ENCODE measurements at places on chromosomes 1 and 21.

- no peak for DNase-seq
Observed at GRCh38 chr1:16938351-16939321, 16.9 kb downstream of the CROCC start.

DNA sequence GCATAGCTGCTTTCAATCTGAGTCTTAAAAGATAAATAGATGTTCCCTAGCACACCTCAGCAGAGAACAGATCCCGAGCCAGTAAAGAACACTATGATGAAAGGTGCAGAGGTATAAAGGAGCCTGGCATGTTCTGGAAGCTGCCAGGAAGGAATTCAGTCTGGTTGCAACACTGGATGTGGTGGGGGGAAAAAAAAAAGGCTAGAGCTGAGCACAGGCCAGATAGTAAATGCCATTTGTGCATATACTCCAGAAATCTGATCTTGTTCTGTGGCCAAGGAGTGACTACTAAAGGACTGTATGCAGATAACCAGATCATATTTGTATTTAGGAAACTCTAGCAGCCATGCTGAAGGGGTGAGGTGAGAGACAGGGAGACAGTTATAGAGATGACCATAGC, 240.3 kb downstream of the VAV3 start:
- DNase-seq, result no peak

GRCh38 chr1:93614541-93614940, 67.1 kb downstream of the BCAR3 start:
- DNase-seq, result no peak

DNA sequence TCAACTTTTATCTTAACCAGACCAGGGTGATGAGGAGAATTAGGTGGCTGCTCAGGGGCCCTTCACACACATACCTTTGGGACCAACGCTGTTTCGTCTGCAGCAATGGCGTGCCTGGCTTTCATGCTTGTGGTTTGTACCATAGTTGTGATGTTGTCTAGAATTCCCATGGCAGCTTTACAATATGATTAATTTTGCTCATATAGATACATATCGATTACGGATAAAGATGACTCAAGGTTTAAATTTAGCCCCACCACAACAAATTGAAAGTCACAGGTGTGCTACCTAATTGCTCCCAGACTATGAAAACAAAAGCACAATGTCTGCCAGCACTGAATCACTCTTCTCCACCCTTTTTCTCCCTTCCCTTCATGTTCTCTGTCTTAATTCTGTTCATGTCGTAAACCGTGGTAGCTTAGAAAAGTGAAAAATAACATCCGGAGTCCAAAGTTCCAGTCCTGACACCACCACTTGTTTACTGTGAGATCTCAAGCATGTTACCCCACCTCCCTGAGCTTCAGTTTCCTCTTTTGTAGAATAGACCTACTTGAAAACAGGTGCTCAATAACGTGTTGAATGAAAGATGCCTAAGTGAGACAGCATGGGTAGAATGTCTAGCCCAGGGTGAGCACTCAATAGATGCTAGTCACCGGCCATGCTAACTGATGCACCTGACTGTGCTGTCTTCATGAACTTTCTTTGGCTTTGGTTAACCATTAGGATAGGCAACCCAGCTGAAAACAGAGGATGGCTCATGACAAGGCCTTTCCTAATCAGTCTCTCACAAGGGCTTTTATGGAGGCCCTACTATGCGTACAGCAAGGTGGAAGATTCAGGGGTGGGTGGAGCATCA, 22.1 kb upstream of the JUN start:
- DNase-seq, result no peak

GRCh38 chr1:222552882-222553281, 5.0 kb upstream of the HHIPL2 start:
- DNase-seq, result no peak

DNA sequence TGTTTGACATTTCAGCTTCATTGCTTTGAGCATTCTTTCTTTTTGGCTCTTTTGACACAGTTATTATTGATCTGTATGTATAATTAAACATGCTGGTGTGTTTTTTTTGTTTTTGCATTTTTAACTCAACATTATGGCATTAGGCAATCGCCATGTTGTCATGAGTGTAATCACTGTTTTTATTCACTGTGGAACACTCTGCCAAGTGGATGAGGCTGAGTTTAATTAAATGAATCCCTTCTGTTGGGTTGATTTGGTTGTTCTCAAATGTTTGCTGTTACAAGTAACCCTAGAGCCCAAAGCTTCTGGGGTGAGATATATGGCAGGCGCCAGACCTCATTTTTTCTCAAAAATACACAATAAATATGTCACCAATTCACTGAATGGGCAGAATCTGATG, 428.1 kb downstream of the MATN1 start:
- DNase-seq, result no peak

DNA sequence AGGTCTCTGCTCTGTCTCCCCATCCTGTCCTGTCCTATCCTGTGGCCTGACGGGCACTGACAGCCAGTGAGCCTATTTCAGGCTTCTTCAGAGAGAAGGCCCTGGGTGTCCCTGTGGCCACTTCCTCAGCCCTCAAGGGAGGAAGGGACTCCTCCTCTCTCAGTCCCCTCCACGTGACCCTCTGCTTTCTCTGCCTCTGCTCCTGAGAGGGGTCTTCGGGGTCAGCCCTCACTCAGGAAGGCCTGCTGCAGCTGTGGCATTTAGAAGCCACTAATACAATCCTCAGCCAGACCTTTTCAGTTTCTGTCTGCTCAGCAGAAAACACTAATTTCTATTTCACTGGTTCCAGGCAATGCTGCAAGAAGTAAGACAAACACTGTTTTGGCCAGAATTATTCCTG, 43.6 kb upstream of the ETV3 start:
- DNase-seq, result no peak

- peak; percentile 78 for DNase-seq
Observed at GRCh38 chr1:206803221-206803730, 31.0 kb upstream of the IL10 start.

DNA sequence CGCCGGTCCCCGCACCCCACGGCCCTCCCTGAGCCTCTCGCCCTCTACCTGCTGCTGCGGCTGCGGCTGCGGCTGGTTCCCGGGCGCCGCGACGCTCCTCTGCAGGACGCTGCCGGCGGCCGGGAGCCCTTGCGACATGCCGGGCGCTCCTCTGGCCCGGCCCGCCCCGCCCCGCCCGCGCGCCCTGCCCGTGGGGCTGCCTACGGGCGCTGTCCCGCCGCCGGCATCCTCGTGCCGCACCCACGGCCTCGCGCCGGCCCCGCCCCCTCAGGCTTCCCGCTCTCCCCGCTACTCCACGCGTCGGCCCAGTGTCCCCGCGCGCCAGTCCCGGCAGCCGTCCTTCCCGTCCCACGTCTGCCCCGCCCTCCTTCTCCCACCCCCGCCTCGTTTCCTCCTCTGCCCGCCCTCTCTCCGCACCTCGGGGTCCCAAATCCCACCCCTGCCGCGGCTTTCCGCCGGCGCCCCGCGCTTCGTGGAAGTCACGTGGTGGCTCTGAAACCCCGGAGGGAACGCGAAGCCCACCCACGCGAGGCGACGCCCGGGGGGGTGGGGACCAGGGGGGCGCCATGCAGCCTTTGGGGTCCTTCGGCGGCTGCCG, at the start of gene BATF3:
Gene BATF3 (minus strand): TSS at position 216 of the 598 bp plus-strand sequence. CDS start 78 bp downstream, at position 138.
- peak; percentile 87 for DNase-seq

DNA sequence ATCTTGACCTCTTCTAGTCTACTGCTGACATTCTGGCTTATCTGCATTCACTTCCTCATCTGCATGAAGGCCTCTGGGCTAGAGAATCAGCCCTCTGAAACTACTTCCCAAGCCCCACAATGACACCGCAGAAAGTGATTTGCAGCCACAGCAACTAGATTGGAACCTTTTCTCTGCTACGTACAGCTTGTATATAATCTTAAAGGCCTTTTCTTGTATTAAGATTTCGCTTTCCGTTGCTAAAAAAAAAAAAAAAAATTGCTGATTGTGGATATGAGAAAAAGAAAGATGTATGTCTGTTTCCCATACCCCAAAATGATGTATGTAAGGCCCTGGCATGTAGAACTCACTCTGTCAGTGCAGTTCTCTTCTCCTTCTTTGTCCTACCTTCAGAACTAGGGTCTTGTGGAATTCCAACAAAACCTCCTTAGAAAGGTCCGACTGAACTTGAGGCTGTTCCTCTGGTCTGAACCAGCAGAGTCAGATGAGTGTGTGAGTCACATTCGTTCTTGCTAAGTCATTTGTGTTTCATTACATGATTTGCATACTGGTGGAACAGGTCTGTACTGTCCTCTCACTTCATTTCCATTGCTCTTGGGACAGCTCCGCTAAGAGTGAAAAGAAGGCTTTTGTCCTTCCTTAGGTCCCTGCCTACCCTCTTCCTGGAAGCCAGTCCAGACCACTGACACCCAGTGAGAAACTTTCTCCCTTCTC, 62.7 kb downstream of the PLPP3 start:
- DNase-seq, result no peak

DNA sequence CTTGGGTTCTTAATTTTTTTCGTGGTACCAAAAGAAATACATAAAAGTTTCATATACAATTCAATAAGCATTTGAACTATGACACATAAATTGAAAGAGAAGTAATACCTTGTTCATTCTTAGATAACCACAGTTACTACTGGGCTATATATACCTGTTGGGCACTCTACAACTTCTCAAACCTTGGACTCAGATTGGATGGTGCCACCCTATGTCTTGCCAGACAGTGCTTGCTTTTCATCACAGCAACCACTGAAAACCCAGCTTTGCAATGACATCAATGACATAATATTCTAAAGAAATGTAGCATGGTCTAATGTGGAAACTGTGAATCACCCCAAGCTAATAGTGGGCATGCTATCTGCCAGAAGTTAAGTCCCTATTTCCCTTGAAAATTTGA, 62.8 kb upstream of the DPH5 start:
- DNase-seq, result no peak

GRCh38 chr1:94812985-94813384, 7.2 kb upstream of the SLC44A3 start:
- no peak for DNase-seq

- peak; percentile 92 for DNase-seq
Observed at GRCh38 chr1:89762779-89763648, 57.8 kb upstream of the LRRC8D start.

DNA sequence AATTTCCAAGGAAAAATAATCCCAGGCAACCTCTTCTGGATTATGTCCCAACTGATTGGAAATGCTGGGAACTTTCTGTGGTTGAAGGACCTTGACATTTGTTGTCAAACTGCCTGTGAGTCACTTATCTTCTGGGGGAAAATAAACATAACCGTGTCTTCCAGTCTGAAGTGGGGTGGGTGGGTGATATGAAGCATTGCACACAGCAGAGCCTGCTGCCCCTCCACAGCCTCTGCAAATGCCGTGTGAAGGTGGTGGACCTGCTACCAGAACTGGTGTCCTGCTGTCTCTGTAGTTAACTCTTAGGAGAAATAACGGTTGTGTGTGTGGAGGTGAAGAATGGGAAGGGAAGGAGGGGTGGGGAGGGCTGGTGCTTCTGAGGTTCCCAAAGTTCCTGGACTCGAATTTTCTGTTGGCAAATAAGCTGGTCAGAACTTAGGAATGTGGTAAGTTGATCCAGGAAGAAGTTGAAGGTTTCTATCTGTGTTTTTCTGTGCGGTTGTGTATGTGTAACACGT, 23.2 kb downstream of the GALNT2 start:
- no peak for DNase-seq

DNA sequence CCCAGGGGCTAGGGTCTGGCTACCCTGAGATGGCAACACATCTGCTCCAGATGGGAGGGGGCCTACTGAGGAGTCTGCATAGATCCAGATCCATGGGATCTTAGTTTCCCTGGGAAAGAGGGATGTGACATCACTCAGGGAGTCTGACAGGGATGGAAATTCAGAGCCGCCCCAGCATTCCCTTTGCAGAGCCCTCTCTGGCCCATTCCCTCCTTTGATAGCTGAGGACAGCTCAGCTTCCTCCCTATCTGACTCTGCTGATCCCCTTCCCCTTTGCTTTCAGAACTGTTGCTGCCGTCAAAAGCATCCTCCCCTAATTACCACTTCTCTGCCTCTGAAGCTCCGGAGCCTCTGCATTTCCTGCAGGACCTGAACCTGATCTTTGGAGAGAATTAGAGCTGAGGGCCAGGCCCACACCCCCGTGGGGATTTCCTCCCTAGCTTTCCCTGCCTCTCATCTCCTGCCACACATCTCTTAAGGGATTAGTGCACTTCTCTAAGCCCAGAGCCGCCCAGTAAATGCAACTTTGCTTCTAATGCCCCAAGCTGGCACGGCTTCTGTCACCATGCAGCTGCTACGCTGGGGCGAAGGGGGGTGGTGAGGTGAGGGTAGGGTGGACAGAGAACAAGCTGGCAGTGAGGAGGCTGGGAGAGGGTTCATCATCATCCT, 9.5 kb upstream of the ASCL5 start:
- no peak for DNase-seq

- DNase-seq, result no peak
Observed at GRCh38 chr1:198530953-198531352, 9.5 kb downstream of the ATP6V1G3 start.

DNA sequence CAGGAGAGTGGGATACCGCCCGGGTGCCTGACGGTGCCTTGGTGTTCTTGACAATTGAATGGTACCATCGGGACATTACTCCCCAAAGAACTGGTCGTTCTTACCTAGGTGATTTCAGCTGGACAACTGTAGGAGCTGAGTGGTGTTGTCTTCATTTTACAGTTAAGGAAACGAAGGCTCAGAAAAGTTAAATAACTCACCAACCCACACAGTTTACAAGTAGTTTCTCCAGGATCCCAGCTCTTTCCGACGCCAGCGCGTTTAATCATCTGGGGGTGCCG, 1.6 kb downstream of the PIK3CD start:
- no peak for DNase-seq

DNA sequence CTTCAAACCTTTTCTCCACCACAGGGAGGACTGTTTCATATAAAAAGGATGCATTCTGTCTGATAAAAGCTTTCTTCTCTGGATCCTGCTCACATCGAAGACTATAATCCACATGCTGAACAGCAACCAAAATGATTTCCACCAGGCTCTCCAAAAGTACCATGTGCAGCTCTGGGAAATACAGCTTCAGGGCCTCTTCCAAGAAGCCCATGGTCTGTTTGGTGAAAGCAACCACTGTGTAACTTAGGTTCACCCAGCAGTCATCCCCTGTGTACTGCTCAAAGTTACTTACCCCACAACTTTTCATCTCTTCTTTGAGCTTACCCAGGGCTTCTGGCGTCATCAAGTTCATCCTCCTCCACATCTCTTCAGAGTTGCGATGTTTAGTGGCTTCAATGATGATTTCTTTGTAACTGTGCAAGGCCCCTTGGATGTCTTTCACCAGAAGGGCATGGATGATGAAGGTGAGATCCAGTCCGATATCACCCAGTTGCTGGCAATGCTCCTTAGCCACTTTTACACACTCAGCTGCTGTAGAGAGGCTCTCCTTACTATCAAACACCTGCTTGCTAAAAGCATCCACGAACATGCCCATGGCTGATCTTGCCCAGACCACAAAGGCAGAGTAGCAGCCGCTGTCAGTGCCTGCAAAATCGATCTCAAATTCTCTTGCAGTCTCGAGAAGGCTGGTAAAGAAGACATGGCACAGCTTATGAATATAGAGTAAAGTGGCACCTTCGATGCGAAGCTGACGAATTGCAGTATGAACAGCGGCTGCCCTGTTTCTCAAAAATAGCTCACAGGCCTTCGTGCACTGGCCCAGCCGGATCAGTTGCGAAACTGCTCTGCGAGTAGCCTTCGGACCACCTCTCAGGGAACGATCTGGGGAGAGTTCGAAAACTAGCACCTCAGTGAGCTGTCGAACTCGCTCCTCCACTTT, 1.7 kb downstream of the EXOC8 start:
- DNase-seq, result no peak

All from stimulated activated CD8-positive, alpha-beta memory T cell treated with anti-CD3 and anti-CD28 coated beads, Interleukin-4, amount 100 ng/mL, for 48 hours (primary cell).